Activated T-cell treated with anti-CD3 and anti-CD28 coated beads, Interleukin-2, amount 50 U/mL, for 72 hours (primary cell): ENCODE measurements at places on chromosomes 2 and 18. TPM values are rescaled to one million over a fixed set of nuclear protein-coding genes. Genes with fewer than 3 reads are reported as not detected.

Gene RETSAT
- 26.8 TPM for total RNA-seq

Gene MC4R
- not detected for total RNA-seq

Gene IL36B
- total RNA-seq = not detected

Gene RESP18
- not detected for total RNA-seq

Gene ANKRD30B
- total RNA-seq = not detected

Gene SLC9A4
- 0.14 TPM for total RNA-seq

Gene AQP12B
- not detected for total RNA-seq

GRCh38 chr2:32810909-32811495 is 135.8 kb upstream of the LTBP1 start:
- no peak for DNase-seq

- peak; percentile 8 for DNase-seq
Measured at GRCh38 chr2:105127289-105127915, 89.5 kb downstream of the MRPS9 start.

DNA sequence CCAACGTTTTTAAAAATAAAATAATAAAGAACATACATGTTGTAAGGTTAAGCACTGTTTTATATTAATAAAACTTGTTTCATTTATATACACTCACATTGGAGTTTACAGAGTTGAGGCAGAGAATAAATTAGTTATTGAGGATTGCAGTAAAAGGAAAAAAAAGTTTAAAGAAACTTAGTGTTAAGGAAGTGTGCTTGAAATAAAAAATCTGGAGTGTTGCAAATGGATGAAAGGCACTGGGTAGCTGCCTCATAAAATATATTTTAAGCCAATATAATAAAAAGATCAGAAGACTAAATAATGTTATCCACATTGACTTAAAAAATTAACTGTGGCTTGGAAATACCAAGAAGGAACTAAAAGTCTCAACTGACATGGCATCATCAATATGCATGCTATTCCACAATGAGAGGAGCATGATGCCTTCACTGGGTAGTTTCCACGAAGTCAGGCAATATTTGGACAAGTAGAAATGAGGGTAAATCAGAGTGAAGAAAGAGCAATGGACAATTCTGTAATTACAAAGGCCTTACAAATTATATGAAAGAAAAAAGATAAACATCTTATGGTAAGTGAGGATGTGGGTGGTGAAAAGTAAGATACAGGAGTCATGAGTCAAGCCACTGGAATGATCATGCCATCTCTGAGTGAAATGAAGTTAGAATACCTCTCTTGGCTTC is 2.5 kb downstream of the GALNT3 start:
- no peak for DNase-seq

DNA sequence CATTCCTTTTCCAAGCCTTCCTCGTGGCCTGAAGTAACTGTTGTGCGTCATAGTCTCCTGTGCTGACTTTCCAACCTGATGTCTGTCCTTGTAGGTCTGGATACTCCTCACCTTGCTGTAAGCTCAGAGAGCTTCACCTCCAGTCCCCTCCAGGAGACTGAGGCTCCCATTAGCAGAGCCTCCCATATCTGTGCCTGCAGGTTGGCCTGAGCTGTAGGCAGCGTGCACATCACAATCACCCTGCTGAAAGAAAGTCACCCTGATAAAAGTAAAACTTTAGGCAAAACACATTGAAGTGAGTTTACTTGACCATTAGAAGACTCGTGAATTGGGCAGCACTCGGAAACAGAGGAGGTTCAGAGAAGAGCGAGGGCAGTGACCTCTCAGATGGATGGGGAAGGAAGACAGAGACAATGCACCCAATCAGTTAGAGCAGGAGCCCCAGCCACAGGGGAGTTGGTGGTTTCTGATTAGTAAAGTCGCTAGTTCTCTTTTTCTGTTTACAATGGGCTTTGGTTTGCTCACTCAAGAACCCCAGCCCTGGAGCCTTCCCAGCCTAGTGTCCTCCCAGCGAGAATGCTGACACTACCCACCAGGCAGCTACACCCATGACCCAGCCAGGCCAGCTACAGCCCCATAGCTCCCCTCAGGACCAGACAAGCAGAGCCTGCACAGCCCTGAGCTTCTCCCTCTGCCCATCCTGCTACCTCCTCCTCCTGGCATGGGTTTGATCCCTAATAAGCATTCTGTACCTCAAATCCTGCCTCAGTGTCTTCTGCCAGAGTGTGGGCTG is 12.1 kb upstream of the TPO start:
- DNase-seq = no peak

- DNase-seq = peak; percentile 83
Measured at GRCh38 chr2:216692636-216693413, 2.5 kb downstream of the IGFBP5 start.

DNA sequence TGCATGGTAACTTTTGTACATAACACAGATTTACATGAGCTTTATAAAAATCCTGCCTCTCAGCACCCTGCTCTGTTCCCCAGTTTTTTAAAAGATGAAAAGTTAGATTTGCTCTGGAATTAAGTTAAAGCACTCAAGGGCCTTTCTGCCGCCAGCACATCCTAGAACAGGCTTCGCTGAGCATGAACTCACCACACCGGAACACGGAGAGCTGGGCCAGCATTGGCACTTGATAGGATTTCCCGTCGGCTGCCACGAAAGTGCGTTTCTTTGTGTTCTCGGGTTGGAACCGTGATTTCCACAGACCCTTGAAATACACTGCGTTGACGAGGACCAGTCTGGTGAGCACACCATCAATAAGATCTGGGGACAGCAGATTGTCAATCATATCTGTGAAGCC is 34.3 kb downstream of the MRPL44 start:
- no peak for DNase-seq

DNA sequence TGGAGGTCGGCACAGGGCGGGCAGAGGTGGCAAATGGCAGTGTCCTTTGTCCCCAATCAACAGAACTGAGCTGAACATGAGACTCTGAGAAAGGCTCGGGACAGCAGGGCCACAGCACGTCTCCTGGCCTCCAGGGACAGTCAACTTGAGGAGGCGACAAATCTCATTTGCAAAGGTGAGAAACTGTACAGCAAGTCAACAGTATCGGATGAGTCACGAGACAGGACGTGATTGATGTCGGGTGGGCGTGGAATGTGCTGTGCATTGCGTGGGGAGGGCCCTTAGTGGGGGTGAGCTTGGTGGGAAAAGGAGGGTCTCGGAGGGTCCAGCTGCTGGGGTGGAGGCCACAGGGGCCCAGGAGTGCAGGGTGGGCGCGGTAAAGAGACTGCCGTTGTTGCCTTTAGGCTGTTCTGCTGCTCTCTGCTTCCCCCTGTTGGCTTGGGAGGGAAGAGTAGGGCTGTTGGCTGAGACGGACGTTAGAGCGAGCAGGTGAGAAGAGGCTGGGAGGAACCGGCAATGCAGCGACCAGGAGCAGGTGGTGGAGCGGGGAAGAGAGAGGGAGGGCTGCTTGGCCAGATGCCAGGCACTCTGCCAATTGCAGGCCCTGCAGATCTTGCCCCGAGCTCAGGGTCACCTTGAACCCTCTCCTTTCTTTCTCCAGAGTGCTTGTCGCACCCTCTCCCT is 164.3 kb downstream of the BCL2 start:
- peak; percentile 84 for DNase-seq

GRCh38 chr2:62363166-62363565 is 142.8 kb downstream of the TMEM17 start:
- DNase-seq = no peak

GRCh38 chr18:37577051-37577611 is 11.5 kb upstream of the CELF4 start:
- no peak for DNase-seq

GRCh38 chr2:162230761-162231160 is 12.5 kb downstream of the FAP start:
- DNase-seq = no peak

GRCh38 chr18:27235218-27235870 is 50.2 kb upstream of the CHST9 start:
- DNase-seq = no peak

DNA sequence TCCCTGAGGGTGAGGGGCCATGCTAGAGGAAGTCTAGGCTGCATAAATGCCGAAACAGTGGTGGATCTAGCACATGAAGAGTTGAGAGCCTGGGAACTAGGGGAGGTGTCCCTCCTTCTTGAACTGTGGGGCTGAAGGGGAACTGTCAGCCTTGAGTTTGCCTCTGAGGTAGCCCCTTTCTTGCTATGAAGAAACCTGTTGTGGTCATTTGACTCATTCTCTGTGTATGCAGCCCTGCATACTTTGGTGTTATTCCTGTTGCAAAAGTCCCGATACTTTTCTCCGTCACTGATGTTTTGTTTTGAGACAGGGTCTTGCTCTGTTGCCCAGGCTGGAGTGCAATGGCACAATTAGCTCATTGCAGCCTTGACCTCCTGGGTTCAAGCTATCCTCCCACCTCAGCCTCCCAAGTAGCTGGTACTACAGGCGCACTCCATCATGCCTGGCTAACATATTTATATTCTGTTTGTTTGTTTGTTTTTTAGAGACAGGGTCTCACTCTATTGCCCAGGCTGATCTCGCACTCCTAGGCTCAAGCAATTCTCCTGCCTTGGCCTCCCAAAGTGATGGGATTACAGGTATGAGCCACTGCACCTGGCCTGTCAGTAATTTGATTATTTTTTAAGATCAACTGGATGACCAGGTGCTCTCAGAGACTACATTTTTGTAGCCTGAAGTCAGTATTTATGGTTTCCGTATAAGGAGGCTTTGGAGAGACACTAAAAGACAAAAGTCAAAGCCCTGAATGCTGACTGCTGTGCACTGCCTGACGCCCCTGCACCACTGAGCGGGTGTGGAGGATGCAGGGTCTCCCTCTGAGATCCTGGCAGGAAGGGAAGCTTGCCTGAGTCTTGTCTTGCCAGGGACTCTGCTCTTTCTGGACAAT is 126.0 kb upstream of the MSH6 start:
- no peak for DNase-seq

GRCh38 chr2:65227020-65227455 is 593 bp upstream of the ACTR2 start:
- DNase-seq = peak; percentile 12

GRCh38 chr18:58481321-58482180 is 147.3 kb downstream of the ALPK2 start:
- no peak for DNase-seq

DNA sequence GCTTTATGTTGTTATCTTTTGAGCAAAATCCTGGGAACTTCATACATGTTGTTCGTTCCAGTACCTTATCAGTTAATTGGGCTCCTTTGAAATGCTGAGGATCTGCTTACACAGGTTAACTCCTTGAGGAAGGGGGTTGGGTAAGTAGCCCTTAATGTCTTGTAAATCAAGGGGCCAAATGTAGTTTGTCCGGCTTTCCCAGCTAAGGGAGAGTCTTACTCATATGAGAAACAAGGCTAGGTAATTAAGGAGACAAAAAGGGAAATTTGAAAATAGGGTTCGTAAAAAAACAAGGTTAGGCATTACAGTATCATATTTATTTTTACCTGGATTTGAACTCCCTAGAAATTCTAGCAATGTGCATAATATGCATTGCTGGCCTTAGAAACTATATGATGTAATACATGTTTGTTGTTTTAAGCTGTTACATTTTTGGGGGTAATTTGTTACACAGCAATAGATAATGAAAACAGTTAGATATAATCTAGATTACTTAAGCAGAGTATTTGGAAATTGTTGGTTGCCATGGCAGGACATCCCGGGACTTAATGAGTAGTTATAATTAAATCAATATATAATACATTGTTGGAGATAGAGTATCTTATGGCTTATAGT is 30.9 kb upstream of the RNF149 start:
- DNase-seq = no peak
